ENCODE measurements at places on chromosomes 2 and 18.

DNA sequence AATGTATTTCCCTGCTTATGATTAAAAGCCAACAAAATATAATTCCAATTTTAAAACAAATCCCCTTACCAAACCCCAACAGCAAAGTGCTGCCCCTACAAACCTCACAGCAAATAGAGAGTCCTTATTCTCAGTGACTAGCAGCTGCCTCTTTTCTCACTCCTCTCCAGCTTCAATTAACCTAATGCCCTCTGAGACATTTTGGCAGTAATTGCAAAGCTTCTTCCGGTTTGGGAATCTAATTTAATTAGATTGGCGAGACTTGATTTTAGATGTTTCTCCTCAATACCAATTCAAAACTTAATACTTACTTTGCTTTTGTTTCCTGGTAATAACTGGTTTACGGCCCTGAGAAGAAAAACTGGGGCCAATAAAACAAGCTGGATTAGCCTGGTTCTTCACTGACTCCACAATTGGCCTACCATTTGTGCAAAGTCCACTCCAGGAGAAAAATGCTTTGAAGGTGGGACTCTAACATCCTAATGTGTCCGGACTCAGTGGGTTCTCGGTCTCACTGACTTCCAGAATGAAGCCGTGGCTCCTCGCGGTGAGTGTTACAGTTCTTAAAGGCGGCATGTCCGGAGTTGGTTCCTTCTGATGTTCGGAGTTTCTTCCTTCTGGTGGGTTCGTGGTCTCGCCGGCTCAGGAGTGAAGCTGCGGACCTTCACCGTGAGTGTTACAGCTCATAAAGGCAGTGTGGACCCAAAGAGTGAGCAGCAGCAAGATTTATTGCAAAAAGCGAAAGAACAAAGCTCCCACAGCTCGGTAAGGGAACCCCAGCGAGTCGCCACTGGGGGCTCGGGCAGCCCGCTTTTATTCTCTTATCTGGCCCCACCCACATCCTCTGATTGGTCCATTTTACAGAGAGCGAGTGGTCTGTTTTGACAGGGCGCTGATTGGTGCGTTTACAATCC, 52.8 kb downstream of the SLC35F5 start:
- no peak for DNase-seq
- H3K27me3 ChIP-seq = no peaks in the 10 kb centered on the region
- H3K4me3 ChIP-seq = no peak overlapping the region
- peaks cover 20% of the 10 kb centered on the region for H3K4me1 ChIP-seq

GRCh38 chr2:66948234-66948633, 448.9 kb upstream of the ETAA1 start:
- H3K27ac ChIP-seq = no peak overlapping the region
- DNase-seq = no peak
- H3K36me3 ChIP-seq = no peaks in the 10 kb centered on the region
- H3K4me3 ChIP-seq = no peak overlapping the region

- no peak overlapping the region for H3K4me3 ChIP-seq
- H3K4me1 ChIP-seq = no peaks in the 10 kb centered on the region
- no peaks in the 10 kb centered on the region for H3K36me3 ChIP-seq
- no peak overlapping the region for H3K27ac ChIP-seq
- DNase-seq = no peak
These were observed 128.6 kb downstream of the SMAD2 start for GRCh38 chr18:47801817-47802216.

GRCh38 chr2:132971310-132972061, 301.5 kb upstream of the LYPD1 start:
- H3K27ac ChIP-seq = no peak overlapping the region
- no peak for DNase-seq
- H3K27me3 ChIP-seq = no peaks in the 10 kb centered on the region
- no peaks in the 10 kb centered on the region for H3K36me3 ChIP-seq
- no peaks in the 10 kb centered on the region for H3K4me1 ChIP-seq
- H3K4me3 ChIP-seq = no peak overlapping the region

DNA sequence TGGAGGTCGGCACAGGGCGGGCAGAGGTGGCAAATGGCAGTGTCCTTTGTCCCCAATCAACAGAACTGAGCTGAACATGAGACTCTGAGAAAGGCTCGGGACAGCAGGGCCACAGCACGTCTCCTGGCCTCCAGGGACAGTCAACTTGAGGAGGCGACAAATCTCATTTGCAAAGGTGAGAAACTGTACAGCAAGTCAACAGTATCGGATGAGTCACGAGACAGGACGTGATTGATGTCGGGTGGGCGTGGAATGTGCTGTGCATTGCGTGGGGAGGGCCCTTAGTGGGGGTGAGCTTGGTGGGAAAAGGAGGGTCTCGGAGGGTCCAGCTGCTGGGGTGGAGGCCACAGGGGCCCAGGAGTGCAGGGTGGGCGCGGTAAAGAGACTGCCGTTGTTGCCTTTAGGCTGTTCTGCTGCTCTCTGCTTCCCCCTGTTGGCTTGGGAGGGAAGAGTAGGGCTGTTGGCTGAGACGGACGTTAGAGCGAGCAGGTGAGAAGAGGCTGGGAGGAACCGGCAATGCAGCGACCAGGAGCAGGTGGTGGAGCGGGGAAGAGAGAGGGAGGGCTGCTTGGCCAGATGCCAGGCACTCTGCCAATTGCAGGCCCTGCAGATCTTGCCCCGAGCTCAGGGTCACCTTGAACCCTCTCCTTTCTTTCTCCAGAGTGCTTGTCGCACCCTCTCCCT, 164.3 kb downstream of the BCL2 start:
- H3K36me3 ChIP-seq = peaks cover 48% of the 10 kb centered on the region
- H3K27me3 ChIP-seq = no peaks in the 10 kb centered on the region
- peak; percentile 75 for DNase-seq
- peaks cover 93% of the 10 kb centered on the region for H3K4me1 ChIP-seq

GRCh38 chr2:54981385-54981784, 68.9 kb downstream of the RTN4 start:
- H3K4me3 ChIP-seq = no peak overlapping the region
- H3K36me3 ChIP-seq = peaks cover 46% of the 10 kb centered on the region

DNA sequence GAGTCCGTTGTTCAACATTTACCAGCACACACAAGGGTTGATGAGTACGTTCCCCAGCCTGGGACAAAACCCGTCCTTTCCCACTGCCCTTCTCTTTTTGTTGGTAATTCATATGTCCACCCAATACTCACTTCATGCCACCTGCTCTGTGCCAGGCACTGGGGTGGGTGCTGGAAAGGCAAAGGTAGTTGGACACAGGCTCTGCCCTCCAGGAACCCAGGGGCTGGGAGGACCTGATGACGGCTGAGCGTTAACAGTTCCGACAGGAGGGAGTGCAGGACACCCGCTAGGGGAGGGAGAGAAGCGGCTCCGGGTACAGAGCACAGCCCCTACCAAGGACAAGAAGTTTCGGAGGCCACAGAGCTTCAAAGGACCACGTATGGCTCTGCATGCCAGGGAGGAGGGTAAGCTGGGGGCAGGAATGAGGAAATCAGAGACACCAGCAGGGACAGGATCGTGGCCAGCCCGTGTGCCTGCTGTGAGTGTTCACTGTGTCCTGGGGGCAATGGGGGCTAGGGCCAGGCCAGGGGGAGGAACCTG, 134.1 kb upstream of the GPC1 start:
- DNase-seq = no peak
- H3K4me1 ChIP-seq = no peaks in the 10 kb centered on the region
- H3K36me3 ChIP-seq = no peaks in the 10 kb centered on the region
- H3K27ac ChIP-seq = no peak overlapping the region

DNA sequence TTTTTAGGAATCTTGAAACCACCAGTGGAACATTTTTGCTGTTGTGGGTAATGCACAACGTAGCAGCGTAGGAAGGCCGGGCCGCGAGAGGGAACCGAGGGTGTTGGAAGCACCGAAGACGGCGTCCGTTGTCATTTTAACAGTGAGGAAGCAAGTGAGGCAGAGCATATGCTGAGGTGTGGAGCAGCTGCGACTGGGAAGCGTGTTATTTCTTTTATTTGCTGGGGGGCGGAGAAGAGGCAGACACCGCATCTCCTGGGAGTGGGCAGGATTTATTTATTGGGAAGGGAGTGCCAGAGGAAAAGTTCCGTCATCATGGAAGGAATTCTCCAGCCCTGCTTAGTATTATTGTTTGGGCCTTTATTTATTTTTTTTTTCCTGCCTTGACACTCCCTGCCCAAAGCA, 232.8 kb downstream of the KLHL29 start:
- peaks cover 7% of the 10 kb centered on the region for H3K27me3 ChIP-seq
- DNase-seq = no peak
- H3K4me3 ChIP-seq = no peak overlapping the region
- H3K27ac ChIP-seq = no peak overlapping the region

DNA sequence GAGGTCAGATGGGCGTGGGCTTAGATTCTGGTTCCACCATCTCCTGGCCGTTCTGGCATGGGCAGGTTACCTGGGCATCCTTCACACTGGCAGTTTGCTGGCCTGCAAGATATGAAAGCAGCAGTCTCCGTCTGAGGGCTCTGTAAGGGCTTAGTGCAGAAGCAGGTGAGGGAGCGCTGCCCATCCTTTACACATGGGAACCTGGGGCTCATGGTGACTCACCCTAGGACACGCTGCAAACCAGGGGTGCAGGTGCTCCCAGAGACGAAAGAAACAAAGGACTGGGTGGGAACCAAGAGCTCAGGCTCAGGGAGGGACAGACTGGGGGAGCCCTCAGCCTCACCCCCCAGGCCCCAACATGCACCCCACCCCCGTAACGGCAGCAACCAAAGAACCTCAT, 10.7 kb upstream of the ID2 start:
- no peak overlapping the region for H3K27ac ChIP-seq
- H3K36me3 ChIP-seq = peaks cover 24% of the 10 kb centered on the region
- peaks cover 43% of the 10 kb centered on the region for H3K27me3 ChIP-seq
- no peak overlapping the region for H3K4me3 ChIP-seq

DNA sequence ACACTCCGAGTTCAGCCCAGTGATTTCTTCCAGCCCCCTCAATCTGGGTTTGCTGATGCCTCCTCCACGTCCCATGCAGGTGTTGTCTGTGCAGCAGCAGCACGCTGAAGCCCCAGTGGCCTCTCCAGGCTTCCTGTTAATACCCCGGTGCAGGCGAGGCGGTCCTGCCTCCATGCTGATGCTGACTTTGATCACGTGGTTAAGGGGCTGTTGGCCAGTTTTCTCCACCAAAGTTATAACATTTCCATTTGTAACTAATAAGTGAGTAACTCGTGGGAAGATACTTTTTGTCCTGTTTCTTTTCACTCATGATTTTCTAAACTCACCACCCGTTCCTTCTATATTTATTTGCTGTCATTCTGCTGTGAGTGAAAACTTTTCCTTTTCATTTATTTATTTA, 42.5 kb upstream of the TMEM18 start:
- no peak overlapping the region for H3K27ac ChIP-seq
- H3K27me3 ChIP-seq = peaks cover 12% of the 10 kb centered on the region
- no peak overlapping the region for H3K4me3 ChIP-seq
- no peaks in the 10 kb centered on the region for H3K36me3 ChIP-seq

- H3K4me1 ChIP-seq = peaks cover 4% of the 10 kb centered on the region
- no peaks in the 10 kb centered on the region for H3K36me3 ChIP-seq
- DNase-seq = no peak
- H3K4me3 ChIP-seq = no peak overlapping the region
- peaks cover 16% of the 10 kb centered on the region for H3K27me3 ChIP-seq
These were observed 146.0 kb upstream of the MAP3K20 start for GRCh38 chr2:172929644-172930043.

DNA sequence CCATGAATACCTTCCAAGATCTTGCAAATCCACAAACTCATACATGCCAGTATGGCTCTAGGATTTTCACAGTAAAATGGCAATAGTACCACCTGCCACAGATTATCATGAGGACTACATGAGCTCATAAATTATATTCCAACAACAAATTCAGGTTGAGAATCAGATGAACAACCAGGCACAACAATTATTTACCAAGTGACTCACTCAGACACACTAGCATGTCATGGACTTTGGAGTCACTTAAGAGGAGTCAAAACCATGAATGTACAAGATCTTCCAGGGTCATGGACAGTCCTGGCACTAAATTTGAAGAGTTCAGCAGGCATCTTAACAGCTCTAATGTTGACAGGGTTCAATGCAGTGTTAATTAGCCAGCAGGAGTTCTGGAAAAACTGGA, 34.4 kb upstream of the BZW1 start:
- no peak overlapping the region for H3K27ac ChIP-seq
- peaks cover 3% of the 10 kb centered on the region for H3K27me3 ChIP-seq
- H3K36me3 ChIP-seq = no peaks in the 10 kb centered on the region
- peaks cover 2% of the 10 kb centered on the region for H3K4me1 ChIP-seq
- no peak overlapping the region for H3K4me3 ChIP-seq
- DNase-seq = no peak

GRCh38 chr2:183597841-183598240, 473.6 kb downstream of the NUP35 start:
- no peaks in the 10 kb centered on the region for H3K27me3 ChIP-seq
- H3K4me1 ChIP-seq = no peaks in the 10 kb centered on the region
- H3K4me3 ChIP-seq = no peak overlapping the region
- H3K27ac ChIP-seq = no peak overlapping the region
- DNase-seq = no peak

DNA sequence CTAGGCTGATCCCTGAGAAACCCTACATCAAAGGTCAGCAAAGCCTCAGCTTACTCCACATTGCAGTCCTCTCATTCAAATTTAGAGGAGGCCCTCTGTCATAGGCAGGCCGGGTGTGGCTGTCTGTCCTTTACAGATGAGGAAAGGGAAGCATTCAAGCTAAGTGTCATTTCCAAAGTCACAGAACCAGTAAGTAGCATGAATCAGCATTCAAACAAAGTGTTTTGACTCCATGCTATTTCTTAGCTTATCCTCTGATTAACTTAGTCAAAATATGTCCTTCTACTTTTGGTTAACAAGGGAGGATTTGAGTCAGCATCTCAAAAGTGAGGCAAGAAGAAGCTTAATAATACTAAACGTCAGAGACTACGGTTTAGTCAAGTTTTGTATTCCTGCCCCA, 409.0 kb upstream of the POU3F3 start:
- H3K4me1 ChIP-seq = peaks cover 2% of the 10 kb centered on the region
- H3K36me3 ChIP-seq = no peaks in the 10 kb centered on the region
- no peaks in the 10 kb centered on the region for H3K27me3 ChIP-seq
- H3K4me3 ChIP-seq = no peak overlapping the region

GRCh38 chr2:55175254-55176093, 56.6 kb downstream of the CLHC1 start:
- H3K4me3 ChIP-seq = no peak overlapping the region
- no peak for DNase-seq
- no peaks in the 10 kb centered on the region for H3K4me1 ChIP-seq
- H3K36me3 ChIP-seq = no peaks in the 10 kb centered on the region
- H3K27me3 ChIP-seq = peaks cover 2% of the 10 kb centered on the region
- H3K27ac ChIP-seq = no peak overlapping the region

DNA sequence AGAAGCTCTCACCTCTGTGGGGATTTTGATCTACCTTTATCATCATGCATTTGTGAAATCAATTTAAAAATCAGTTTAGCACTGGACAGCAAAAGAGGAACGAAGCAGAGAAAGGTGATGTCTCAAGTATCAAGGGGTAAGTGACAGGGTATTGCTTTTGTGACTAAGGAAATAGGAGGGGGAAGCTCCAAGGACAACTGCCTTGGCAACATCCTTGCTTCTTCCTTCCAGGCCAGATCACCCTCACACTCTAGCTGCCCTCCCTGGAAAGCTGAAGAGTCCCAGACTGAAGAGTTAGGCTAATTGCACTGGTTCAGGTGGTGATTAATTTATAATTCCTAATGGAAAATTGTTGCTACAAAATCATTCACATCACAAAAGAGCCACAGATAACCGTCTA, 859.1 kb upstream of the ACVR2A start:
- DNase-seq = no peak
- no peaks in the 10 kb centered on the region for H3K36me3 ChIP-seq
- no peaks in the 10 kb centered on the region for H3K4me1 ChIP-seq

GRCh38 chr2:216866515-216867095, 6.7 kb upstream of the TNP1 start:
- no peaks in the 10 kb centered on the region for H3K27me3 ChIP-seq
- DNase-seq = no peak
- peaks cover 21% of the 10 kb centered on the region for H3K4me1 ChIP-seq
- no peak overlapping the region for H3K4me3 ChIP-seq
- no peaks in the 10 kb centered on the region for H3K36me3 ChIP-seq

All from activated T-helper 2 cell treated with anti-CD3 and anti-CD28 coated beads, Interferon-gamma antibody, Interleukin-2, Interleukin-4, amounts not matched to agents 10 μg/mL and 5 μg/mL and 100 μg/mL, durations not matched to agents 14 hours and 24 hours and 36 hours (primary cell).